Naive thymus-derived CD8-positive, alpha-beta T cell (primary cell): ENCODE measurements at places on chromosomes 6 and 20.
A peak's percentile ranks its signal among the peaks of the same experiment; 100 is the strongest.

DNA sequence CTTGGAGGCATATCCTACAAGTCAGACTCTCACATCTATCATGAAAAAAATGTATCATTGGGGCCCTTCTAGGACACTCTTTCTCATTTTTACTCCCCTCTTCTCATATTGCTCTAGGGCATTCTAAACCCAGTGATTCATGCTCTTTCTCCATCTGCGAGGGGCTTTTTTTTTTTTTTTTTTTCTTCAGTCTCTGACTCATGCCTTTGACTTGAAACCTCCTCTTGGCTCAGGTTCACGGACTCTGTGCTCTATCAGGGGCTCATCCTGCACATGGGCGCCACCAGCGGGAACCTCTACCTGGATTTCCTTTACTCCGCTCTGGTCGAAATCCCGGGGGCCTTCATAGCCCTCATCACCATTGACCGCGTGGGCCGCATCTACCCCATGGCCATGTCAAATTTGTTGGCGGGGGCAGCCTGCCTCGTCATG, 17.8 kb downstream of the SLC22A1 start:
- H3K4me1 ChIP-seq = peaks cover 7% of the 10 kb centered on the region
- H3K4me3 ChIP-seq = no peak overlapping the region
- H3K36me3 ChIP-seq = peaks cover 4% of the 10 kb centered on the region
- H3K27ac ChIP-seq = no peak overlapping the region

GRCh38 chr6:46053039-46053933, 37.6 kb upstream of the CLIC5 start:
- DNase-seq = no peak
- H3K4me3 ChIP-seq = no peak overlapping the region
- H3K4me1 ChIP-seq = no peaks in the 10 kb centered on the region
- H3K27ac ChIP-seq = no peak overlapping the region

GRCh38 chr6:11002176-11002575, 41.9 kb downstream of the ELOVL2 start:
- H3K27me3 ChIP-seq = peaks cover 7% of the 10 kb centered on the region
- H3K4me3 ChIP-seq = no peak overlapping the region

DNA sequence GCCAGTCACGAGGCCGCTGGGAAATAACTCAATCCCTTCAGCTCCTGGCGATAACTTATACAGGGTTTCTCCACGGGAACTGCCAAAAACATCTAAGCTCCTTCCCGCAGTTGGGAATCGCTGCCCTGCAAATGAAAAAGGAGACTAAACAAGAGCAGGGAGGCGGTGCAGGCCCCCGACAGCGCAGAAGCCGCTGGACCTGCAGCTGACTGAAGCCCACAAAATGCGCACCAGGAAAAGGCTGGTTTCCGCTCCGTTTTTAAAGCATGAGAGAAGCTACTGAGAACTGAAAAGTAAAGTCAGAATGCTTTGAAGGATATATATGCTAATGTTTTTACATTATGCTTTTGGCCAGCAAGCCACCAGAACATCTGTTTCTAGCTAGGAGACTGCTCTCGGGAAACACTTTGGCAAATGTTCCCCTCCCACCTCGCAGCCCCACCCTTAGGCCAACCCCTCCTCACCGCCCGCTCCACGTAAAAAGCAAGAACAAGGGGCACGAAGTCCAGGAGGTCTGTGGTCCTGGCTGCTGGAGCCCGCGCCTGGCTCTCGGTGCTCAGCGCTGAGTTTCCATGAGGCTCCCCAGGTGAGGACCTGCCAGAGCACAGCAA, 90.5 kb downstream of the SOD2 start:
- DNase-seq = no peak
- H3K4me3 ChIP-seq = no peak overlapping the region
- H3K36me3 ChIP-seq = no peaks in the 10 kb centered on the region
- no peak overlapping the region for H3K27ac ChIP-seq
- H3K27me3 ChIP-seq = peaks cover 23% of the 10 kb centered on the region

GRCh38 chr6:86148586-86148985, 505.9 kb upstream of the SYNCRIP start:
- no peak for DNase-seq
- H3K27ac ChIP-seq = no peak overlapping the region
- no peaks in the 10 kb centered on the region for H3K27me3 ChIP-seq
- no peaks in the 10 kb centered on the region for H3K4me1 ChIP-seq
- H3K4me3 ChIP-seq = no peak overlapping the region

- H3K4me3 ChIP-seq = peak overlapping the region; percentile 81
- no peak for DNase-seq
- no peak overlapping the region for H3K27ac ChIP-seq
- H3K36me3 ChIP-seq = peaks cover 5% of the 10 kb centered on the region
- H3K27me3 ChIP-seq = no peaks in the 10 kb centered on the region
- H3K4me1 ChIP-seq = peaks cover 17% of the 10 kb centered on the region
Measured at GRCh38 chr6:131061751-131062119, 1.3 kb downstream of the EPB41L2 start.

- H3K27me3 ChIP-seq = no peaks in the 10 kb centered on the region
- H3K4me1 ChIP-seq = peaks cover 3% of the 10 kb centered on the region
- no peak for DNase-seq
- H3K27ac ChIP-seq = no peak overlapping the region
- H3K4me3 ChIP-seq = no peak overlapping the region
Measured at GRCh38 chr6:10541591-10541990, 20.4 kb downstream of the GCNT2 start.

GRCh38 chr20:57582432-57583288, 21.8 kb downstream of the PCK1 start:
- no peak overlapping the region for H3K4me3 ChIP-seq
- no peaks in the 10 kb centered on the region for H3K36me3 ChIP-seq
- peaks cover 2% of the 10 kb centered on the region for H3K4me1 ChIP-seq
- DNase-seq = peak; percentile 47
- no peak overlapping the region for H3K27ac ChIP-seq

- H3K4me1 ChIP-seq = peaks cover 28% of the 10 kb centered on the region
- no peak for DNase-seq
- H3K27me3 ChIP-seq = no peaks in the 10 kb centered on the region
- peak overlapping the region; percentile 91 for H3K4me3 ChIP-seq
- peak overlapping the region; percentile 5 for H3K27ac ChIP-seq
Measured at GRCh38 chr6:167000759-167001158, 1.6 kb downstream of the CEP43 start.

DNA sequence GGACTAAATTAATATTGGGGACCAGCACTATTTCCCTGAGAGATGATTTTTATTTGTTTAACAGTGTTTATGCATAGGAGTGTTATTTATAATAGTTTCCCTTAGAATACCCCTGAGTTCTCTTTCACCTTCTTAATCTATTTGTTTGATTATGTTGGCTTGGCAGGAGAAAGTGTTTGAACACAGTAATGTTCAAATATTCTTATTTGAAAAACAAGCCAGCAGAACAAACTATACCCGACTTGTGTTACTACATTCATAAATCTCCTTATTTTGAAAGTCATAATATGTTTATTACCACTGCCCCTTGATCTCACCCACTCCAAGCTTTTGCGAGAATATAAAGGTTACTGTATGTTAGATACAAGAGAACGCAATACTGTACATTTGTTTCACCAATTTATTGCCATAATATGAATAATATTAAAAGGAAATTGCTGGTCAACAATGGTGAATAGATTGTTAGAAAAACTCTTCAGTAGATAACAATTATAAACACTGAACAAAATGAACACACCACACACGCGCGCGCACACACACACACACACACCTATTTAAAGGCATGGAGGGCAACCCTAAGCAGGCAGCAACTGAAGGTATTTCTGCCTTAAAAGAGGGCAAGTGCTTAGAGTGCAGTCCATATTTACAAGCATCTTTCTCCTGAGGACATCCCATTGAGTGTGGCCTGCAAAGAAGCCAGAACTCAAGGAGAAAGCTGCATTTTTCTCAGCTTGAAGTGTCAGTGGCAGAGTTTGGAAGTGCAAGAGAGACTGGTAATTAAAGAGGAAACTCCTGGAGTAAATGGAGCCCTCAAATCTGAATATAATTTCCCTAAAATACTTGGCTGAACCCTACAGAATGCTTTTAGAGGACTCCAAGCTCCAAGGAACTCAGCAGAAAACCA, 279.4 kb upstream of the MAN1A1 start:
- no peak overlapping the region for H3K27ac ChIP-seq
- DNase-seq = no peak
- H3K27me3 ChIP-seq = no peaks in the 10 kb centered on the region
- H3K4me1 ChIP-seq = no peaks in the 10 kb centered on the region
- H3K4me3 ChIP-seq = no peak overlapping the region

- H3K4me3 ChIP-seq = no peak overlapping the region
- H3K36me3 ChIP-seq = peaks cover 4% of the 10 kb centered on the region
- H3K27me3 ChIP-seq = peaks cover 37% of the 10 kb centered on the region
- no peak for DNase-seq
Measured at GRCh38 chr20:44829688-44830087, 19.3 kb upstream of the RIMS4 start.

- peaks cover 10% of the 10 kb centered on the region for H3K27me3 ChIP-seq
- H3K4me1 ChIP-seq = peaks cover 2% of the 10 kb centered on the region
- H3K27ac ChIP-seq = no peak overlapping the region
- DNase-seq = no peak
- no peaks in the 10 kb centered on the region for H3K36me3 ChIP-seq
- H3K4me3 ChIP-seq = no peak overlapping the region
Measured at GRCh38 chr20:1824181-1824580, 71.0 kb upstream of the SIRPA start.

GRCh38 chr20:60804918-60805630, 447.0 kb upstream of the CDH4 start:
- H3K4me1 ChIP-seq = no peaks in the 10 kb centered on the region
- H3K36me3 ChIP-seq = no peaks in the 10 kb centered on the region
- H3K27me3 ChIP-seq = peaks cover 1% of the 10 kb centered on the region
- no peak for DNase-seq
- H3K27ac ChIP-seq = no peak overlapping the region
- no peak overlapping the region for H3K4me3 ChIP-seq

- no peak overlapping the region for H3K4me3 ChIP-seq
- no peak overlapping the region for H3K27ac ChIP-seq
- no peak for DNase-seq
- H3K4me1 ChIP-seq = no peaks in the 10 kb centered on the region
- H3K36me3 ChIP-seq = no peaks in the 10 kb centered on the region
Measured at GRCh38 chr6:151225919-151226318, 13.8 kb upstream of the AKAP12 start.

DNA sequence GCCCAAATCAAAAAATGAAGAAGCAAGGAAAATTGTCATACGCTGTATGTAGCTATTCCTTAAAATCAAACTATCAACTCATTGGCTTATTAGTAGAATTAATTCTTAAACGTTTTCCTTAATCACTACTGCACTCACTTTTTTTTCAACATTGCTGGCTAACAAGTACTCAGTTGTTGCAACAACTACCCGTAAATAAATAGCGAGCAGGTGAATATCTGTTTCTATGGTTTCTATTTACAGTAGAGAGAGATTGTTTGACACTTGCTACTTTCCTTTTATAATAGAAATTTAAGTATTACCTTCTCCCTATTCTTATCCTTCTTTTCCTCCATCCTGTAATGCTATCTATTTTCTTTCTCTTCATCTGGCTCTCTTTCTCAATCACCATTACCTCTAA, 25.1 kb downstream of the FRK start:
- H3K36me3 ChIP-seq = no peaks in the 10 kb centered on the region
- H3K4me3 ChIP-seq = no peak overlapping the region
- H3K27me3 ChIP-seq = peaks cover 5% of the 10 kb centered on the region
- no peaks in the 10 kb centered on the region for H3K4me1 ChIP-seq
- no peak for DNase-seq

GRCh38 chr20:43721429-43722152, 5.2 kb downstream of the GTSF1L start:
- DNase-seq = no peak
- peak overlapping the region; percentile 26 for H3K27ac ChIP-seq
- no peaks in the 10 kb centered on the region for H3K36me3 ChIP-seq
- H3K4me3 ChIP-seq = peak overlapping the region; percentile 56
- H3K27me3 ChIP-seq = no peaks in the 10 kb centered on the region
- peaks cover 86% of the 10 kb centered on the region for H3K4me1 ChIP-seq

DNA sequence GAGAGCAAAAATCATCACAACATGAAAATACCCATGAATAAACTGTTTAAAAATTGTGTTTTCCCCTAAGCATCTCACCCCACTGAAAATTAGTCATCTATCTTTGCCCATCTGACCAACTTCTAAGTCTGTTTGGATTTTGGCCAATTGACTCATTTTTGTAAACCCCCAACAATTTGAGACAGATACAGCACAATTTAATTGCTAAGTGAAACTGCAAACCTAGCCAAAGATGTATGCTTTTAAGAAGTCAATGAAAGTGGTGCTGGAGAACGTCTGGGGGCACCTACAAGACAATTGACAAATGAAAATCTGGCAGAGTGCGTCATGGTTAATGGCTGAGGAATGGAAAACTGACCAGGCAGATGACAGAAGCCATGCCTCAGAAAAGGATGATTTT, 30.9 kb upstream of the SLC24A3 start:
- H3K27me3 ChIP-seq = peaks cover 4% of the 10 kb centered on the region
- H3K27ac ChIP-seq = no peak overlapping the region
- no peaks in the 10 kb centered on the region for H3K4me1 ChIP-seq

GRCh38 chr6:53937461-53937860, 142.7 kb downstream of the LRRC1 start:
- no peaks in the 10 kb centered on the region for H3K4me1 ChIP-seq
- no peak for DNase-seq
- H3K27ac ChIP-seq = no peak overlapping the region

- H3K27ac ChIP-seq = peak overlapping the region; percentile 20
- H3K4me1 ChIP-seq = peaks cover 57% of the 10 kb centered on the region
- H3K27me3 ChIP-seq = no peaks in the 10 kb centered on the region
- no peak for DNase-seq
Measured at GRCh38 chr6:11236076-11236750, 3.7 kb upstream of the NEDD9 start.

- H3K27me3 ChIP-seq = peaks cover 15% of the 10 kb centered on the region
- no peaks in the 10 kb centered on the region for H3K36me3 ChIP-seq
- no peak for DNase-seq
- no peaks in the 10 kb centered on the region for H3K4me1 ChIP-seq
Measured at GRCh38 chr20:59611286-59611685, 6.9 kb downstream of the PHACTR3 start.

- no peak overlapping the region for H3K27ac ChIP-seq
- no peak for DNase-seq
- no peaks in the 10 kb centered on the region for H3K36me3 ChIP-seq
- no peak overlapping the region for H3K4me3 ChIP-seq
- H3K4me1 ChIP-seq = peaks cover 16% of the 10 kb centered on the region
Measured at GRCh38 chr6:170285482-170285881, 5.4 kb downstream of the DLL1 start.

- no peak for DNase-seq
- no peak overlapping the region for H3K27ac ChIP-seq
- no peaks in the 10 kb centered on the region for H3K27me3 ChIP-seq
- peaks cover 9% of the 10 kb centered on the region for H3K36me3 ChIP-seq
Measured at GRCh38 chr6:4703382-4703781, 72.8 kb upstream of the CDYL start.
